ENCODE measurements at places on chromosomes 16 and 17. TPM values are rescaled to one million over a fixed set of nuclear protein-coding genes. Genes with fewer than 3 reads are reported as not detected.

Gene TBC1D3E
- 0.37 TPM for total RNA-seq

Gene HEATR9
- total RNA-seq: not detected

Gene KREMEN2
- total RNA-seq: 0.51 TPM

Gene ELMO3
- total RNA-seq: 31.9 TPM

Gene PTGES3L
- 2.1 TPM for total RNA-seq

Gene EFCAB5
- total RNA-seq: 0.50 TPM
